ENCODE measurements at places on chromosomes 7 and 10.

- DNase-seq = no peak
These were observed 4.9 kb upstream of the RRP12 start for GRCh38 chr10:97406064-97406463.

DNA sequence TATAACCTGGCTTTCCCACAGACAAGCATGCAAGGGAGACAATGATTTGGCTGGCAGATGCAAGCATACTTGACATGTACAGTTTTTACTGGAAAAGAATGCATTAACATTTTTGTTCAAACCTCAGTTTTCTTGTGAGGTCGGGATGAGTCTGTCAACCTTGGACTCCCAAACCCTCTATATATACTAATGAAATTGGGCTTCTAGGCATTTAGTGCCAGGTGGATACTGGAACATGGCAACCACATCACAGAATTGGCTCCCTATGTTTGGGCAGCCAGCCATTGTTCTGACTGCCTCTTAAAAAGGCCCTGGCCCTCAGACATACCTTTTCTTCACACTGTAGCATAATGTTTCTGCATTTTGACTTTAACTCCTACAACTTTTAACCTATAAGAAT lies 39.1 kb downstream of the CDK6 start:
- DNase-seq = no peak

GRCh38 chr7:16816824-16817223 lies 12.0 kb upstream of the AGR2 start:
- DNase-seq = no peak

DNA sequence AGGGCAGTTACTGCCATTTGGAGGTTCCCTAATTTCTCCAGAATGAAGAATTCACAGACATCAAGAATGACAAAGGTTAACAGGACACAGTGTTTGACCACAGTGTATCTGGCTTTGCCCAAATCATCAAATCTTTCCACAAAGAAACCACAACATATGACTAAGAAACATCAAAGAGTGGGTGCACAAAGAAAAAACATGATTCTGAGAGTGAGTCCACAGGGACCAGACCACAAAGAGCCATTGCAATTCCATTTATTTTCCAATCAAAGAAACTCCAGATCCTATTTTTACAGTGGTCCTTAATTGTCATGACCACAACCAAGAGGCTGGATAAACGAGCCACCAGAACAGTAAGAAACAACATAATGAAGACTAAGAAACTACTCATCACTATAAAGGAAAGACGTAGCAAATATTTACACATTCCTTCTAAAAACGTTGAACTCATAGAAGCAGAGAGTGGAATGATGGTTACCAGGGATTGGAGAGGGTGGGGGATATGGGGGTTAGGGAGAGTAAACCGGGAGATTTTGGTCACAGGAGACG lies 286.5 kb downstream of the DOCK4 start:
- DNase-seq = no peak

GRCh38 chr10:50563906-50564305 lies 59.9 kb downstream of the SGMS1 start:
- no peak for DNase-seq

- peak; percentile 75 for DNase-seq
These were observed 1.6 kb downstream of the ZNF746 start for GRCh38 chr7:149495785-149496641.

Data from right forelimb (tissue), 1 donor.